ENCODE measurements at places on chromosomes 4 and X.

GRCh38 chr4:22787753-22788375 lies 95.1 kb downstream of the GBA3 start:
- no peak for DNase-seq

- DNase-seq = no peak
Measured at GRCh38 chr4:73703320-73703719, 37.0 kb upstream of the CXCL8 start.

- no peak for DNase-seq
Measured at GRCh38 chr4:56656346-56656643, 24.8 kb downstream of the HOPX start.

GRCh38 chrX:37746218-37746941 lies 33.5 kb upstream of the CYBB start:
- no peak for DNase-seq

- no peak for DNase-seq
Measured at GRCh38 chr4:138056541-138056940, 185.6 kb downstream of the SLC7A11 start.
